ENCODE measurements at places on chromosomes 5 and 9.

DNA sequence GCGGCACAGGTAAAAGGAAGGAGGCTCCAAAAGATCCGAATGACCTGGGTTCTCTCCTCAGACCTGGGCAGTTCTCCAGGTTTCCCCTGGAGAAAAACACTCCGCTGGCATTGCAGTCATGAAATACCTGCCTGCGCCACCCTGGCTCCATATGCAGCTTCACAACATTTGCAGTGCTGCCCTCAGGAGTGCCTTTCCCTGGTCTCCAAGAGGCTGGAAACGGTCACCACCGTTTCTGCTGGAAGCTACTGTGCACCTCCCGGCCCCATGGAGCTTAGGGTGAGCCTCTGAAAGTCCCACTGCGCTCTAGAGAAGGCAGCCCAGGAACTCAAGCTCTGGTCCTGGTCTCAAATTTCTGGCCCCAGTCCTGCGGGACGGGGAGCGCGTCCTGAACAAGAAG lies 670 bp downstream of the UGT3A1 start:
- DNase-seq, result no peak

DNA sequence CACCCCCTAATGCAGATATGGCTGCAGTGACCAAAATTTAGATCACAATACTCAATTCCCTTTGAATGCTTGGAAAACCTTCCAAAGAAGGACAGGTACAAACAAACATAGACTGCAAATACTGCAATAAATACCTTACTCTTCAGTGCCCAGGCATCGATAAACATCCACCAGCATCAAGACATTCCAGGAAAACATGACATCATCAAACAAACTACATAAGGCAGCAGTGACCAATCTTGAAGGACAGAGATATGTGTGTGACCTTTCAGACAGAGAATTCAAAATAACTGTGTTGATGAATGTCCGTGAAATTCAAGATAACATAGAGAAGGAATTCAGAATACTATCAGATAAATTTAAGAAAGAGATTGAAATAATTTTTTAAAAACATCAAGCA lies 488.6 kb downstream of the TLR4 start:
- no peak for DNase-seq

DNA sequence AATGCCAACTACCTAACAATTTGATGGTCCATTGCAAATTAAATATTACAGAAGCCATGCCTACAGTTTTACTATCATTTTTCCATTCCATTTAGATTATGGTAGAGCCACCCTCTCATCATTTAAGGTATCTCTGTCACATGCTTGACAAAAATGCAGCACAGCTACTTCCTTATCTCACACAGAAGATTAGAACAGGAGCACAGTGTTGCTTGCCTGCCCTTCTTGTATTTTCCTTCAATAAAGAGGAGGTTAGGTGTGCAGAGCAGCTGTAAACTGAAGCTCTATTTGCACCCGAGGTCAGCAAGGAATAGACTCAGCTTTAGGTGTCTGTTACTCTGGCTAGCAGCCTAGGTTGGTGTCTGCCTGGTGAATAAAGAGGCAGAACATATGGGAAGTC lies 51.5 kb upstream of the ATP10B start:
- no peak for DNase-seq

GRCh38 chr5:111960476-111961215 lies 203.7 kb upstream of the NREP start:
- DNase-seq, result no peak

DNA sequence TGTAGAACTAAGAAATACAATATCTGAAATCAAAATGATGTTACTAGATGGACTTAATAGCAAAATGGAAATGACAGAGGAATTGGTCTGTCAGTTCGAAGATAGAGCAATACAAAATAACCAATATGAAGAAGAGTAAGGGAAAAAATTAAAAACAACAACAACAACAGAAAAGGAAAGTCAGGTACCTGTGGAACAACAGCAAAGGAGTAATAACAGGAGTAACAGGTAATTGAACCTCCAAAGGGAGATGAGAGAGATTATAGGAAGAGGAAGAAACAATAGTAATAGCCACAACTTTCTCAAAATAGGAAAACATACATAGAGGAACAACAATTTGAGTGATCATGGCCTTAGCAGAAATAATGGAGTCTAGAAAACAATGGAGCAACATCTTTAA lies 13.7 kb downstream of the POLK start:
- no peak for DNase-seq

DNA sequence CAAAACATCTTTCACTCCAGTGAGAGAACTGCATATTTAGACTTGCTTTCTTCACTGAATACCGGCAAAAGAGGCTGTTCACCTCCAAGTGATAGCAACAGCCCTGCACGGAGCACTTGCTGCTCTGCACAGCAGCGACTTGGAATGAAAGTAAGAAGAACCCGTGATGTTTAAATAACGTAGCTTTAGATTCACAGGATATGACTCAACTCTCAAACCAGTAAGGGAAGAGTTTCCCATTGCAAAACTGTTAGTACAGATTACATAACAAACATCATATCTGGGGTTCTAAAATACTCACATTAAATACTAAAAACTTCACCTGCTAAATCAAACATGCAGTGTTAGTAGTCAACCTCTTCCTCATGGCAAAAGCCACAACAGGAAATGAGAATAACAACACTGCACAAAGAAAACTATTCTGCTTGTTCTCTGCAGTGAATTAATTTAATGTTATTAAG lies 203.4 kb downstream of the MCTP1 start:
- DNase-seq, result no peak

GRCh38 chr5:160434022-160434531 lies 12.4 kb downstream of the PTTG1 start:
- DNase-seq, result no peak

GRCh38 chr9:92373167-92373566 lies 31.2 kb downstream of the OGN start:
- DNase-seq, result no peak

- DNase-seq, result no peak
Measured at GRCh38 chr9:127506814-127507750, 55.8 kb downstream of the LRSAM1 start.

DNA sequence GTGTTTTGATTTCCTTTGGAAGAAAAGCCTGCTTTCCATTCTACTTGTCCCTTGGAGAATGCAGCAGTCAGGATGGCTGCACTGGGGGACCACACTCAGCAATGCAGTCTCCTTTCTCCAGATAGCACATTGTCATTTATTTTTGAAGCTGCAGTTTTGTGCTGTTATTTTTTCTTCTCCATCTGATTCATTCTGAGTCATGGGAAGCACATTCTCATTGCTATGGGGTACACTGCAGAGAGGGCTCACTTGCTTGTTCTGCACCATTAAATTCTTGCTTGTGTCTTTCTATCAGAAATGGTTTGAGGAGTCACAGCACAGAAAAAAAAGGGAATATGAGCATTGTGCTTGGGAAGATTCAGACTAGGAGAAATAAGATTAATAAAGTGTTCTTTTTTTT lies 39.7 kb upstream of the POC5 start:
- no peak for DNase-seq

GRCh38 chr9:131046093-131046380 lies 37.1 kb downstream of the LAMC3 start:
- no peak for DNase-seq

DNA sequence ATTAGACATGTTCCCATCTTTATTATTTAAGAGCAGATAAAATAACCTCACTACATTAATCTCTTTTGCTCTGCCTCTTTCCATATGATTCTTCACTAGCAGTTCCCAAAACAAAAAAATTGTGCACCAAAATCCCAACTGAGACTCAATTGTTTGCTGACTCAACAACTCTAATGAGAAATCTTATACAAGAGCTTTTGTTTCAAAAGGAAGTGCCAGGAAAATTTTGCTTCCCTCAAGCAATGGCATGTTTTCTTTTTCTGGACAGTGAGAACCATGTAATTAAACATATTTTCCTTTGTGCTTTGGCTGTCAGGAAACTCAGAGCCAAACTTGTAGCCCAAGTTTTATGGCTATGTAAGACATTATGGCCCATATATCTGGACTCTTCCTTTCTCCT lies 62.0 kb downstream of the TMC1 start:
- no peak for DNase-seq

GRCh38 chr9:107496976-107497375 lies 7.4 kb upstream of the KLF4 start:
- no peak for DNase-seq

DNA sequence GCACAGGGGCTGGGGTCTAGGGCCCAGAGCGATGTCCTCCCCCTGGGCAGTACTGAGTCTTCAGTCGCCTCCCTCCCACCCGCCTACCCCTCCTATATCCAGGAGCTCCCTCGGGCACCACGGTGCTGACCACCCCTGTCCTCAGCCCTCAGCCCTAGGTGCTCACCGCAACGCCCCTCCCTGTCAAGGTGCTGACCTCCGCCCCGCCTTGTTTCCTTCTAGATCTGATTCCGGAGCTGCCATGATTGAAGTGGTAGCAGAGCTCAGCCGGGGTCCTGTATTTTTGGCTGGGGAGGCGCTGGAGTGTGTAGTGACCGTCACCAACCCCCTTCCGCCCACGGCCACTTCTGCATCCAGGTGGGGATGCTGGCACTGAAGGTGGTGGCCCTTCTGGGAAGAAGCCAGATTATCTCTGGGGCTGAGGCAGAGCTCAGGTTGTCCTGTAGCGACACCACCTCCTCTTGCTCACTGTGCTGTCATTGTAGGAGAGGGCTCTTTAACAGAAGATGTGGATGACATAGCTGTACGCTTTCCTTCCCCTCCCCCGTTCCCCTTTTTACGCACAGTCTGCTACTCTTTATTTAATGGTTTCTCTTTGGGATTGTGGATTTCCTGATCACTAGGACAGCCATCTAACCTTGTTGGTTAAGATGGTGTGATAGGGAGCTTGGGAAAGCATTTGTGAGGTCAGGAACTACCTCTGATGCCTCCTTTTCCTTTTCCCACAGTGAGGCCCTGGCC lies 598 bp downstream of the RGP1 start:
- no peak for DNase-seq

- no peak for DNase-seq
Measured at GRCh38 chr9:115672477-115673316, 480.9 kb upstream of the PAPPA start.

- DNase-seq, result no peak
Measured at GRCh38 chr9:73073337-73074175, 78.1 kb upstream of the ANXA1 start.

- no peak for DNase-seq
Measured at GRCh38 chr9:80501635-80502034, 929.9 kb downstream of the TLE4 start.

DNA sequence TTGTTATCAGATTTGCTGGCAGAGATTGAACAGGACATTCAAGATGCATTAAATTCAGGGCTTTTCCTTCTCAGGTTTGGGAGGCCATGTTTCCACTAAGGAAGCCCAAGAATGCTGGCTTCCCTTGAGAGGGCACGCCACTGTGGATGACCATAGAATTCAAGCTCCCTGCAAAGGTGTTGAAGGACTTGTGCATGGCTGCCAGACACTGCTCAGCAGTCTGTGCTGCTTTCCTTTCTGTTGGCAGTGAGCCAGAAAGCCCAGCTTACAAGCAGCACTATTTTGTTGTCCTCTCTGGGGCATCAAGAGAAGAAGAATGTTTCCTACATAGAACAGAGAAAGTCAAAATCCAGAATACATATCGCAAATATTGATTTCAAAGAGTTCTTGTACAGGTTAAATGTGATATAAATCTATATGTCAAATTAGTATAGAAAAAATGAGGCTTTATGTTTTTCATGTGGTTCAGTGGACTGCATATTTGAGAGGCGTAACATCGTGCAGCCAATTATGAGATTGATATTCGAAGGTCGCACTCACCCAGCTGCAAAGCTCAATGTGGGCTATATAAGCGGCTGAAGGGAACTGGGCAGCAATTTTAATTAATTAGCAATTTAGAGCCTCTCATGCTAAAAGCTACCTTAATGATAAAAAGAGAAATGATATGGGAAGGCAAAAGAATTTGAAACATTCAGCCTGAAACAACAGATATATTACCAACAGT lies 103.1 kb upstream of the ISL1 start:
- DNase-seq, result no peak

- DNase-seq, result no peak
Measured at GRCh38 chr5:61228691-61229280, 66.5 kb upstream of the SMIM15 start.

GRCh38 chr5:54874337-54875021 lies 110.9 kb downstream of the ESM1 start:
- DNase-seq, result no peak

DNA sequence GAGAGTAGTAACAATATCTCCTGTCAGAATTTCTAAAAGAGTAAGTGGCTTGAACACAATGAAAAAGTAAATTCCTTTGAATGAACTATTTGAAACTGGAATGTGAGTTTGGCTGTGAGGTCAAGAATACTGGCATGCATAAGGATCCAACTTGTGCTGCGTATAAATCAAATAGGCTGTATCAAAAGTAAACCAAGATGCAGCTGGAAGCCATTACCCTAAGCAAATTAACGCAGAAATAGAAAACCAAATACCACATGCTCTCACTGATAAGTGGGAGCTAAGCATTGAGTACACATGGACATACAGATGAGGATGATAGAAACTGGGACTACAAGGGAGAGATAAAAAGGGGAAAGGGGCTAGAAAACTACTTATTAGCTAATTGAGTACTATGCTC lies 24.0 kb upstream of the SRFBP1 start:
- DNase-seq, result no peak

GRCh38 chr5:115024922-115025321 lies 144.8 kb downstream of the TRIM36 start:
- DNase-seq, result no peak

GRCh38 chr5:15023846-15024245 lies 152.3 kb upstream of the ANKH start:
- no peak for DNase-seq

- no peak for DNase-seq
Measured at GRCh38 chr5:135553688-135554462, 18.1 kb upstream of the NEUROG1 start.

DNA sequence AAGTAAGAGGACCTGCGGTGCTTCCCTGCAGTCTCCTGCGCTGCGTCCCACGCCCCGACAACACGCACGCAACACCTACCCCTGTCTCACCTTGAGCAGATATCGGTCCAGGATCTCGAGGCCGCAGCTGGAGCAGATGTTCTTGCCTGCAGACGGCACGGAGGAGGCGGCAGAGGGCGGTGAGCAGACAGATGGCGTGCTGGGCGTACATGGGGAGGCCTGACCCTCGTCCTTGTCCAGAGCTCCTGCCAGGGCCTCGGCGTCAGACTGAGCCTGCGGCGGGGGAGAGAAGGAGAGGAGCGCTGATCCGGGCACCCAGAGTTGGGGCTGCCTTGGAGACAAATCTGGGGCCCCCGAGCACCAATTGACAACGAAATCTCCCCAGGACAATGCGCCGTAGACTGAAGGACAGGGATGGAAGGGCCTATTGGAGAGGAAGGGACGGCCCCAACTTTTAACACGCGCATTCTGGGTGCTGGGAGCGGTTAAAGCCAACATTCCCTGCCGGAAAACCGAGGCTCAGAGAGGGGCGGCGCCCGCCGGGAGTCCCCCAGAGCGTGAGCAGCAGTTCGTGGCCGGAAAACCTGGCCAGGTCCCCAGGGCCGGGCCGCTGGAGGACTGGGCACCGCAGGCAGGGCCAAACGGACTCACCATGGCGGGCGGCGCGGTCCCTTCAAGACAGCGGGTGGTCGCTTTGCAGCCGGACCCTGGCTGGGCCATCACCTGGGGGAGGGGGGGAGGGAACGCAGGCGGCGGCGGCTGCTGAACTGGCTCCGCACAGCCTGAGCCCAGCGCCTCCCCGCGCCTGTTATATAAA lies 1.8 kb downstream of the LHX6 start:
- no peak for DNase-seq

GRCh38 chr5:96901384-96901783 lies 25.1 kb downstream of the ERAP2 start:
- DNase-seq, result no peak

All from activated CD8-positive, alpha-beta memory T cell treated with anti-CD3 and anti-CD28 coated beads for 1 hour (primary cell).